ENCODE measurements at places on chromosomes 6 and 20.

- DNase-seq = no peak
Observed at GRCh38 chr20:54350415-54350814, 125.0 kb upstream of the DOK5 start.

DNA sequence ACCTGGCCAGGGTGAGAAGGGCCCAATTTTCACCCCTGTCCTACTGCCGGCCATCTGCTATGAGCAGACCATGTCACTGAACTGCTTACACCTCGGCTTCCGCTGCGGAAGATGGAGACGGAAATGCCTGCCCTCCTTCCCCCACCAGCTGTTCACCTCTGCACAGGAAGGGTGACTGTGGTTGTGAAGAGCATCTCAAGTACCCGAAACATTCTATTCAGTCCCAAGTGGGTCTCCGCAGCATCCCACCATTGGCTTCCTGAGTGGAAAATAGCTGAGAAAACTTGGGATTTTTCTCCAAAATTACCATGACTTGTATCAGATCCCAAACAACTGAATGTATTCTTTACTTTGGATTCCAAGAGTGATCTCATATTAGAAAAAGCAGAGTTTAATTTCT lies 16.1 kb downstream of the DOK5 start:
- DNase-seq = no peak

DNA sequence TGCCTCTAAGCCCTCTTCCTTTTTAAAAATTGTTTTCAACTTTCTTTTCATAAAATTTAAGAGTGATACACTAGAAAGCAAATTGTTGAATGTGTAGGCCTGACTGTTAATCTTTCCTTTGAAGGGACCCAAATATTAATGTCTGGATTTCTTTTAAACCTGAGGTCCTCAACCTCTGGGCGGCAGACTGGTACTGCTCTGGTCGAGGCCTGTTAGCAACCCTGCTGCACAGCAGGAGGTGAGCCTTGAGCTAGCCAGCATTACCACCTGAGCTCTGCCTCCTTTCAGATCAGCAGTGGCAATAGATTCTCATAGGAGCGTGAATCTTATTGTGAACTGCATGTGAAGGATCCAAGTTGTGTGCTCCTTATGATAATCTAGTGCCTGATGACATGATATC lies 191.2 kb downstream of the MANEA start:
- no peak for DNase-seq

DNA sequence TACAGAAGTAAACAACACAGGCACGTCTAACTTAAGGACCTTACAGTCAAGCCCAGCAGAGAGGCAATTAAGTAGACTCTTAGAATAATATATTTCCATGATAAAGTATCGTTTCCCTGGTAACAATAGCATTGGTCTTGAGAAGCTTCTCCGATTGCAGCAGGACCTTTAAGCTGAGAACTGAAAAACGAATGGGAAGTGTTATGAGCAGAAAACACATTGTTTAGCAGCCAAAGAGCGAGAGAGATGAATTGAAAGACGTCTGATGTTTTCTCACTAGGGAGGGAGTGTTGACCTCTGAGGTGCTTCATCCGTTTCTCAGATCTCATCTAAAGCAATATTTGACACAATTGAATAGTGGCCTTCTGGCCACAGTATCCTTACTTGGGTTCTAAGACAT lies 855 bp downstream of the BYSL start:
- no peak for DNase-seq

DNA sequence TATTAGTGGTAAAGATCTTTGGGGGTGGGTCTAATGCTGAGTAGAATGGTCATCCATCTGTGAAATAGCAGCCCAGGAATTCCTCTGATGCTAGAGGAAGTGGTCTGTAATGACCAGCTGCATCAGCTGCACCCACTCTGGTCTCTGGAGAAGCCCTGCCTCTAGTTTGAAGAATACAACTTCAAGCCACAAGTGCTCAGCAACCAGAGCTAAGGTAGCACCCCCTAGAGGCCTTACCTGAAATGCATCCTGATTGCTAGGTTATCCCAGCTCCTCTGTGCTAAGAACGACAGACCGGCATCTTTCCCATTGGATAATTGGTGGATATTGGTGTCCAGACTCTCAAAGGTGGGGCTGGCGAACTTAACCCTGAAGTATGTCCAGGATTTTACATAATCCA lies 58.2 kb downstream of the DNAH8 start:
- DNase-seq = peak; percentile 41

GRCh38 chr6:86502497-86502896 lies 434.8 kb upstream of the HTR1E start:
- no peak for DNase-seq

GRCh38 chr6:144408161-144408560 lies 123.0 kb downstream of the UTRN start:
- DNase-seq = no peak

- DNase-seq = no peak
Observed at GRCh38 chr20:22001886-22002285, 296.4 kb downstream of the PAX1 start.

DNA sequence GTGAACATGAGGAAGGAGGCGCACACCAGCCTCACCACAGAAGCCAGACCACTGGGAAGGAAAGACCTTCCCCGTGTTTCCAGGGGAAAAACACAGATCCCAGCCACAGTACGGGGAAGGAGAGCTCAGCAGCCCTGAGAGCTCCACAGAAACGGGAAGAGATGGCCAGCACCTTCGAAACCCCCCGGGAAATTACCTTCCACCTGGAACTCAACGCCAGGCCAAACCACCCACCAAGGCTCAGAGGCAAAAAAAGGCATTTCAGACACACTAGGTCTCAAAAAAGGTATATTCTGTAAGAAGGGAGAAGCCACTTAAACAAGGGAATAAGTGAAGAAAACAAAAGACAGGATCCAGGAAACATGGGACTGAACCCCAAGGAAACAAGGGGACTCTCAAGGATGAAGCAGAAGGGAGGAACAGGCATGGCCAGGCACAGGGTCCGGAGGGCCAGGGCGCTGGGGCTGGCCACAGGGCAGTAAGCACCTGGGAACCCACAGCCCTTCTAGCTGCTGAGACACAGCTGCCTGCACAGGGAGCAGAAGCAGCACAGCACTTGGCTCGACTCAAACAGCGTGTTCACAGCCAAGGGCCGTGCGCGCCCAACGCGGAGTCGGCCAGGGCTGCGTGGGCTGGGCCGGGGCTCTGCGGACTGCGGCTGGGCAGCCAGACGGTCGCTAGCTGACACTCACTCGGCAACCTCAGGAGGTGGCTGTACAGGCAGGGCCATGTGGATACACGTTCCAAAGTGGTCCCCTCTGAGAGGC lies 44.6 kb downstream of the TAF4 start:
- no peak for DNase-seq

- DNase-seq = no peak
Observed at GRCh38 chr6:123901436-123901835, 97.8 kb downstream of the NKAIN2 start.

DNA sequence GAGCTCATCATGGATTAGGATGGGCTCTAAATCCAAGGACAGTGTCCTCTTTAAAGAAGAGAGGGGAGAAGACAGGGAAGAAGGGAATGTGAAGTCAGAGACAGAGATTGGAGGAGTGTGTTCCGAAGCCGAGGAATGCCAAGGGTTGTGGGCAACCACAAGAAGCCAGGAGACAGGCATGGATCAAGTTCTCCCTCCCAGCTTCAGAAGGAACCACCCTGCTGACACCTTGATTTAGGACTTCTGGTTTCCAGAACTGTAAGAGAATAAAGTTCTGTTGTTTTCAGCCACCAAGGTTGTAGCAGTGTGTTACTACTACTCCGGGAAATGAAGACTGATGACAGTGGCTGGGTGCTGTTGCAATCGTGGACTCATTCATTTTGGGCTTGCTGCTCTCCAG lies 120.1 kb downstream of the RPS12 start:
- no peak for DNase-seq

GRCh38 chr20:4216866-4217265 lies 201.5 kb upstream of the RNF24 start:
- no peak for DNase-seq

GRCh38 chr6:137964876-137965275 lies 97.8 kb downstream of the TNFAIP3 start:
- DNase-seq = no peak

DNA sequence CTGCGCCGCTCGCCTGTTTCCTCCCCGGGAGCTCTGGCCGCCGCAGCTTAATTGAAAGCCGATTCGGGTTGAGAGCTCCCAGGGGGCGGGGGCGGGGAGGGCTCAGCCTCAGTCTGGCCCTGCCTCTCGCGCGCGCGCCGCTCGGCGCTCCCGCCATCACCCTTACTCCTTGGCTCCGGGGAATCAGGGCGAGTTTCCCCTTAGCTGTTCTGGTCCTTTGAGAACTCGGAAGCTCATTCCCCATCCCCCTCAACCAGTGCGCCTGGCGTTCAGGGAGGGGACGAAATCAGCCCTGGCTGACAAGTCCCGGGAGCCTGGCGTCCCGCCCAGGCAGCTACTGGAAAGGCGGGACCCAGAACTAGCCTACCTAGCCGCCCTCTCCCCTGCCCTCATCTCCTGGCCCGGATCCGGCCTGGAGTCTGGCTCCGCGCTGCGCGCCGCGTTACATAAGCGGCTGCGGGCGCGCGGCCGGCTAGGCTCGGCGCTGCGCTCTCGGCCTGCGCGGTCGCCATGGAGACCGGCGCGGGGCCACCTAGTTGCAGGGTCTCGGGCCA lies 2.8 kb downstream of the SLC12A5 start:
- no peak for DNase-seq

GRCh38 chr6:34556031-34556471 lies at the start of gene SPDEF:
Gene SPDEF, minus strand, starts transcription at chr6:34556329. Its CDS starts 11,874 bp downstream, at chr6:34544455.
- DNase-seq = no peak

DNA sequence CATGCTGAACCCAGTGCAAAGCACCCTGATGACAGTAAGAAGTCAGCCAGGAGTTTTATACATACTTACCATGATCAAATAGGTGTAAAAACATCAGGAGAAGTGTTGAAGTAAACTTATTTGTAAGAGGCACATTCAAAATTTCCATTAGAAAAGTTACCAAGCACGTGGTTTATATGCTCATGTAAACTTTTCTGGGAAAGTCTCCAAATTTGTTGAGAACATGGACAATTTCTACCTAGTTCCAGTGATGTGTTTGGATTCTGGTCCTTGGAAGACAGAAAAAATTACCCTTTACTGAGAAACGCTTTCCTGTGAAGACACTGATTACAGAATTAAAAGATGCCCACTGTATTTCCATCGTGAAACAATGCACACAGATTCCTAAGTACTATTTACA lies 288.9 kb upstream of the CDH4 start:
- no peak for DNase-seq

- peak; percentile 69 for DNase-seq
Observed at GRCh38 chr20:48657426-48658197, 170.2 kb downstream of the PREX1 start.

DNA sequence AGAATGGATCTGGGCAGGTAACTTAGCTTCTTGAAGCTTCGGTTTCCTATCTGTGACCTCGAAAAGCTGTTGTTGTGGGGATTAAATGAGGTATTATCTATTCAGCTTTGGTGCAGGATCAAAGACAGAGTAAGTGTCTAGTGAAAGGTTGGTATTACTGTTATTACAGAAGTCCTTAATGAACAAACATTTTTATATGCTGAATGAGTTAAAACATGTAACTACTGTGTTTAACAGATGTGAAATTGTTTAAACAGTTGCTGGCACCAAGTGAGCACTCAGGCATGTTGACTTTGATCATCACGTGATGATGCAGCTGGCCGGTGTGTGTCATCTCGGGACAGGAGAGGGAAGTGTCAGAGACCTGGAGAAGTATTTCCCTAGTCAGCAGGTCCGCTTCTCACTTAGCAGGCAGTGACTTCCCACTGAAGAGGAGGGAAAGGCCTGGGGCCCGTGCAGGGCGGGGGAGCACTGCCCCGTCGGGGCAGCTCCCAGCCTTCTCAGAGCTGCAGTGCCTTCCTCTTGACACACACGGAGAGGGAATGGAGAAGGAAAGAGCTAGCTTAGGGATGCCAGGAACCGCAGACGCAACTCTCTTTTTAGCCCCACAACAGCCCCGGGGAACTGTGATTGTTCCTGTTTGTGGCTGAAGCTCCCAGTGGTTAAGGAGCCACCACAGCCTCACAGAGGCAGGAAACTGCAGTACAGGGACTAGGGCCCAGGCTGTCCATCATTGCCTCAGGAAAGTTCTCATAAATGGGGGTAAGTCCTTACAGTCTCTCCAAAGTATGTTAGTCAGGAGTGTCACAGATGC lies 18.0 kb downstream of the TUBB2A start:
- DNase-seq = no peak

- no peak for DNase-seq
Observed at GRCh38 chr6:160995271-160995670, 3.7 kb downstream of the MAP3K4 start.

- no peak for DNase-seq
Observed at GRCh38 chr20:37279820-37280219, 9.6 kb upstream of the MANBAL start.

DNA sequence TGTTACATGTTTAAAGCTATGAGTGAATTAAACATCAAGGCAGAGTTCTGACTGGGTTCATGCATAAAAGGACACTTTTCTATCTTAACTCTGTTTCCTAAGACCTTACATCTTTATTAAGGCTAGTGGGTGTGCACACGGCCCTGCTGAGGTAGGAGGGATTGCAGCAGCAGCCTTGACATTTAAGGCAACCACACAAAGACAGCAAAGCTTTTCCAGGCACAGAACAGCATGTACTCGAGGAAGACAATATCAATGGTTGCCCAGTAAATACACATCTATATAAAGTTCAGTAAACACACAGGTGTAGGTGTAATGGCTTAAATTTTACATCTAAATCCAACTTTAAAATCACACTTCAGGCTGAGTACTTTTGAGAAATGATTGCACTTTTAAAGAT lies 79.8 kb upstream of the LOC128125822 start:
- no peak for DNase-seq

DNA sequence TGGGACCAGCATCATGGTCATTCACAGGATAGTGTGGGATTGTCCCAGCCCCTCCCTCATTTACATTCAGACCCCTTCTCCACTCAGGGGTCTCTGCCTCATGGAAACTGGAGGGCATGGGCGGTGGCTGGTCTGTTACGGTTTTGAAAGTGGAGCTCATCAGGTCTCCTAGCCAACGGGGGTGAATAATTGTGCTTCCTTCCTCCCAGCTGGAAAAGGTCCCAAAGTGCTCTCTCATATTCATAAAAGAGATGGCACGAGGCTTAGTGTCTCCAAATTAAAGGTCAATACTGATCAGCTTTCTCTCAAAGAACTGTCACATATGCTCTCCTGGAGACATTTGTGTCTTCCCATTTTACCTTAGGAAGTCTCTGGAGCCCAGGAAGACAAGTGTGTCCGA lies 19.9 kb downstream of the JARID2 start:
- DNase-seq = no peak

DNA sequence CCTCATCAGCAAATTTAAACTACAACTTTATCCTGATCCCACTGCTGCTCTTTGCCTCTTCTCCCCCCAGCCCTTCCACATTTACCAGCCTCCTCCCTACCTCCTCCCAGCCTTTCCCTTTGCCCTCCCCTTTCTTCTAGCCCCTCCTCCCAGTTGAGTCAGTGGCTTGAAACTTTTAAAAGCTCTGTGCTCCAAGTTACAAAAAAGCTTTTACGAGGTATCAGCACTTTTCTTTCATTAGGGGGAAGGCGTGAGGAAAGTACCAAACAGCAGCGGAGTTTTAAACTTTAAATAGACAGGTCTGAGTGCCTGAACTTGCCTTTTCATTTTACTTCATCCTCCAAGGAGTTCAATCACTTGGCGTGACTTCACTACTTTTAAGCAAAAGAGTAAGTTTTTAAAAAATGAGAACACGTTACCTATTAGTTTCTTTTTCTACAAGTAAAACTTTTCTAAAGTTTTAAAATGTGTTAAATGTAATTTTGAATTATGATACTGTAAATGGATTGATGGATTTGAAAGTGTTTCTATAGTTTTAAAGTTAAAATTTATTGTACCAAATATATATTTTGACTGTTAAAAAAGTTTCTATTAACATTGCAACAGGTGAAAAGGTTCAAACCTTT lies at the start of gene GJA1:
TSS of gene GJA1 (plus strand) at position 203 of the 626 bp plus-strand sequence. CDS start 11,202 bp downstream, outside the sequence.
- no peak for DNase-seq

All from activated T-cell treated with anti-CD3 and anti-CD28 coated beads, Interleukin-2, amount 50 U/mL, for 48 hours (primary cell).